NCI-H510A (cell line): ENCODE measurements at places on chromosomes 4 and X.
A peak's percentile ranks its signal among the peaks of the same experiment; 100 is the strongest.

GRCh38 chr4:78706302-78706701 is 69.8 kb upstream of the BMP2K start:
- no peak for DNase-seq

DNA sequence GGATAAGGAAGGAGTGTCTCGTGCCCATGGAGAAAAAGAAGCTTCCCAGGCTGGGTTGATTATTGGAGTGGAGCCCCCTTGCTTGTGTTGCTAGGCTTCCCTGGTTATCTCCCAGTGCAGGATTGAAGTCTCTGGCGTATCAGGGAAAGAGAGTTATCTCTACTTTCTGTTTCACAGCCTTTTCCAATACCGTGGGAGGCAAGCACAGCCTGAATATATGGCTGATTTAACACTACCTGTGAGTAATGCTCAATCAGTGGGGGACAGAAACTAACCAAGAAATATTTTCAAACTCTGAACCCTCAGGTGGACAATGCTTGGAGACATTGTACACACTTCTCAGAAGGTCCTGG is 65.2 kb downstream of the SERPINA7 start:
- no peak for DNase-seq

DNA sequence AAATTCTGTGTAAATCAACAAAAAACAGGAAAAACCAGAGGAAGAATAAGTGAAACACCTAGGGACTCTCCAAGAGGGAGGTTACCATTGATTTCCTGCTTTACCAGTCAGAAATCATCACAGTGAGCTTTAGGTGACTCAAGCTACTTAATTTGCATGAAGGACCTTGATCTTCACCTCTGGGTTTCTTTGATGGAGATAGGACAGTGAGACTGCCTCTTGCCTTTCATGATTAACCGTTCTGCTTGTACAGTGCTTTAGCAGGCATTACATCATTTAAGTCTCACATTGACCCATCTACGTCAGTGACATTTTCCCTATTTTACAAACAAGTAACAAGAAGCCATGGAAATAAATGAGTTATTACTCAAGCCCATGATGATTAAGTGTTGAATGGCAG is 3.4 kb upstream of the GK start:
- no peak for DNase-seq

GRCh38 chr4:99852199-99852749 is 35.6 kb downstream of the DAPP1 start:
- DNase-seq, result no peak

DNA sequence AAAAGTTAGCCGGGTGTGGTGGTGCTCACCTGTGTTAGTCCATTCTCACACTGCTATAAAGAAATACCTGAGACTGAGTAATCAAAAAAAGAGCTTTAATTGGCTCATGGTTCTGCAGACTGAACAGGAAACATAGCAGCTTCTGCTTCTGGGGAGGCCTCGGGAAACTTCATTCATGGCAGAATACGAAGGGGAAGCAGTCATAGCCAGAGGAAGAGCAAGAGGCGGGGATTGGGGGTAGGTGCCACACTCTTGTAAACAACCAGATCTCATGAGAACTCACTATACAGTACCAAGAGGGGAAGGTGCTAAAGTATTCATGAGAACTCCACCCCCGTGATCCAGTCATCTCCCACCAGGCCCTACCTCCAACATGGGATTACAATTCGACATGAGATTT is 64.1 kb downstream of the BEND4 start:
- DNase-seq, result no peak

DNA sequence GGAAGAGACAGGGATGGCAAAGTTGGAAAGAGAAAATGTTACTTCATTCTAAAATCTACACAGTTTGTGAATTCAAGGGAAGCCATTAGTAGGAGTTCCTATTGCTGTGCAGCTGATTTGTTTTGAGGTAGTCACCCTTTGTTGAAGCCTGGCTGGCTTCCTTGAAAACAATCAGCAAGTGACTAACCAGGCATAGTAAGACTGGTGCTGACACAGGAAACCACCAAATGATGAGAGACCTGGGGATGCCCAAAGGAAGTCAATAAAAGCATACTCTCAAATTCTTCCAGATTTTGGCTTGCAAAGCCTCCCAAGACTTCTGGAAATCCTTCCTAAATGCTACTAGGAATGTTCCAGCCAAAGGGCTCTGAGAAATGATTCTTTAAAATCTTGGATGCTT is 23.9 kb upstream of the PRDM8 start:
- no peak for DNase-seq

GRCh38 chr4:52372269-52372668 is 286.8 kb downstream of the USP46 start:
- no peak for DNase-seq

DNA sequence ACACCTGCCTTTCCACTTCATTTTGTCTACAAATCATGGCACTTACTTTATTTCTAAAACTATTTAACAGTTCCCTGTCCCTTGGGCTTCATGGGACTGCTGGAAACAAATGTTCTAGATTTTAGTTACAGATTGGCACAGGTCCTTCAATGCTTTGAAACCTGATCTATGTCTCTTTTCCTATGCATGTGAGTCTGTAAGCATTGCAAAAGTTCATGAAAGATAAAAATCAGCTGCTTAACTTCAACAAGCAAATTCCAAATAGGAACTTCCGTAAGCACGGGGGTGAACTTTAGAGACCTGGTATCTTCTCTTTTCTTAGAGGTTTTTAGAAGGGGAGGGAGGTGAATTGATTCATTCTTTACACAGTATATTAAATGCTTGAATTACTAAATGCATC is 9.5 kb downstream of the LGI2 start:
- no peak for DNase-seq

- DNase-seq, result no peak
These were observed 119.7 kb downstream of the NFKB1 start for GRCh38 chr4:102620697-102621497.

DNA sequence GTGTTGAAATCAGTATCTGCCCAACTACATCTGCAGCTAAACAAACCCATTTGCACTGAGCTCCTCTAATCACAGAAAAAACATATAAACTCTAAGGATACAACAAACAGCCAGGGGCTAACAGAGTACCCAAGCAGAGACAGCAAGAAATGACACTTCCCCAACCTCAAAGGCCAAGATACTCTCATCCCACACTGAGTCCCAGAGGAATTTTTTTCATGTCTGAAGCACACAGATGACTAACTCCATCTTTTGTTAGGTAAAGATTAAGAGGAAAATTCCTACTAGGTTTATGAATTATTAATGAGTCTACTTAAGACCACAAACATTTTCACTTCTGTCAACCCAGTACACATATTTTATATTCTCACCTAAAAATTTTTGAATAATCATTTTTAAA is 31.6 kb downstream of the SEPSECS start:
- no peak for DNase-seq

- DNase-seq, result no peak
These were observed 243.6 kb upstream of the CTSO start for GRCh38 chr4:156197216-156197615.

- peak; percentile 39 for DNase-seq
These were observed 276.4 kb downstream of the IL15 start for GRCh38 chr4:141912831-141913230.

DNA sequence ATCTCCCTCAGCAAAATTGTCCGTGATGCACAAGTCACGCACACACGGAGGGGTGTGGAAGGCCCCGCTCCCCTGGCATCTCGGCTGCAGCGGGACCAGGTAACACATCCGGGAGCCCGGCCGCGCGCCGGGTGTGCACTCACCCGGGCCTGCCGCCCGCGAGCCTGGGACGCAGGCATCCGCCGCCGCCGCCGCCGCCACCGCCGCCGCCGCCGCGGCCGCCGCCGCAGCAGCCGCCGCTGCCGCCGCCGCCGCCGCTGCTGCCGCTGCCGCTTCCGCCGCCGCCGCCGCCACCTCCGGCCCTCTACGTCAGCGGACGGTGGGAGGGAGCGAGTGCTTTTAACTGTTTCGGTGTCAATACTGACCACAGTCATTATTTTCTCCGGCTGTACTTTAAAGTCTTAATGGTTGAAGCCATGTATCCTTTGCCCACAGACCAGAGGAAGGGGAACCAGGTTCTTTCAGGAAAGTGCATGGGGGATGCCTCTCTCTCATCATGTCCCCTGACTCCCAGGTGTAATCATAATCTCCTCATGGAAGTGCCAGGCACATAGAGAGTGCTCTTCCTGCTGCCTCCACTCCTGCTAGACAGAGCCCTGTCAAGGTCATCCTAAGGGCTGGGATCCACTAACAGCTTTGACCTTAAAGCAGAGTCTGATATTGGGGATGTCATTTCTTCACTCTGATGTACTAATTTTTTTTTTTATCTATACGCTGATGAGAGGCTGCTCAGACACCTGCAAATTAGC is 38.0 kb downstream of the MAGEE2 start:
- DNase-seq, result peak; percentile 1

GRCh38 chr4:98204236-98204553 is 57.0 kb upstream of the RAP1GDS1 start:
- DNase-seq, result no peak

DNA sequence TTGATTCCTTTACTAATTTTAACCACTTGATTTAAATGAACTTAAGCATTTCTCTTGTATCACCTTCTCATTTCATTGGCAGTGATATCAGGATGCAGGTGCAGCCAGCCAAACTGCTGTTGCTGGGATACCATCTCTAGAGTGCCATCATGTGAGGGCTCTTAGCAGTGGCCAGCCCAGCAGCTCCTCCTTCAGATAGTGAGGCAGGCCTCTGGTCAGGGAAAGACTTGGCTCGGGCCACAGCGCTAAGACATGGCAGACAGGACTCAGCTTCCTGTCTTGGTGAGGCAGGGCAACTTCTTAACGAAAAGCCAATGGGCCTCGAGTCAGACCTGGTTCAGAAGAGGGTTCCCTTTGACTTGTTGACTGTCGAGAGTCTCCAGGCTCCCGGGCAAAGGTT is 50.0 kb downstream of the NOP14 start:
- peak; percentile 43 for DNase-seq

- DNase-seq, result no peak
These were observed 15.2 kb downstream of the ETDC start for GRCh38 chrX:135324463-135324862.

DNA sequence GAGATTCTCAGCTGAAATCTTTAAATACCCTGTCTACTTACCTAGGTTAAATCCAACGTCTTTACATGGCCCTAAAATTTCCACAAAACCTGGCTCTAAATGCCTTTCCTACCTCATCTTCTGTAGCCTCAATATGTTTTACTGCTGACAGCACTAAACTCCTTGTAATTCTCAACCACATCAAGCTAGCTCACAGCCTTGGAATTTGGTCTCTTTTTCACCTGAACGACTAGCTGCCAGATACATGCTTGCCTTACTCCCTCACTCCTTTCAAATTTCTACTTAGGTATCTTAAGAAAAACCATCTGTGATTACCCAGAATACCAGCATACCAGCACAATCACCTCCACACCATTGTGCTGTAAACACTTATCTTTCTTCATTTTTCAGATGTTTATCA is 635.6 kb upstream of the PCDH10 start:
- DNase-seq, result no peak

- DNase-seq, result no peak
These were observed 39.4 kb downstream of the GSX2 start for GRCh38 chr4:54139332-54139731.

DNA sequence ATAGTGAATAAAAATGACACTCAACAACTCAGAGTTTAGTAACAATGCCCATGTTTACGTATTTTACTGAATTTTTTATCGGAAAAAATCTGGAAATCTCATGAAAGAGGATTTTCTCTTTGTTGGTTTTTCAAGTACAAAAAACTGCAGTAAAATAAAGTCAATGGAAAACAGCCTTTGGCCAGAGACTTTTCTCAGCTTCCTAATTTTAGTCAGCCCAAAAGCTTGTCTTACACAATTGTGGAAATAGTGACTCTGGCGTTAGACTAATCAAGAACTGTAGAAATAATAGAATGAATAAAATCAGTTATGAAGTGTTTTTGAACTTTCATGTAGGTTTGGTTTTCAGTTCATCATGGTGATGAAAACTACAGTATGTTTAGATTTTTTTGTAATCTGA is 234.7 kb downstream of the DKK2 start:
- DNase-seq, result no peak

GRCh38 chr4:107683873-107684272 is 36.2 kb downstream of the PAPSS1 start:
- DNase-seq, result no peak

- DNase-seq, result no peak
These were observed 243.9 kb upstream of the FAT4 start for GRCh38 chr4:125070861-125071260.

GRCh38 chr4:113840861-113841260 is 79.3 kb upstream of the CAMK2D start:
- DNase-seq, result no peak

- no peak for DNase-seq
These were observed 1598.3 kb downstream of the PCDH18 start for GRCh38 chr4:135934026-135934425.

GRCh38 chr4:25925486-25926201 is 11.6 kb downstream of the SMIM20 start:
- DNase-seq, result no peak

DNA sequence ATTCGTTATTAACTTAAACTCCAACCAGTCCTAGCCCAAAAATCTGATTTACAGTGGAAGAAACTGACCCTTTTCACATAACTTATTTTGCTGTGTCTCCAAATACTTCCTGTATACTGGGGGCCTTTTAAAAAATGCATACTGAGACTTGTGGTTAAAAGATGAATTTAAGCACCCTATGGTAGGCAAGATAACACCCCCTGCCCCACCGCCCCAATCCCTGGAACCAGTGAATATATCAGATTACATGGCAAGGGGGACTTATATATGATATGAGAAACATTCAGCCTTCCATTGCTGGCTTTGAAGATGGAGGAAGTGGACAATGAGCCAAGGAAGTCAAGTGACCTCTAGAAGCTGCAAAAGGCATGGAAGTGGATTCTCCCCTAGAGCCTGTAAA is 3.1 kb upstream of the CLCN3 start:
- DNase-seq, result no peak

GRCh38 chrX:134542485-134542884 is 82.5 kb downstream of the HPRT1 start:
- no peak for DNase-seq

DNA sequence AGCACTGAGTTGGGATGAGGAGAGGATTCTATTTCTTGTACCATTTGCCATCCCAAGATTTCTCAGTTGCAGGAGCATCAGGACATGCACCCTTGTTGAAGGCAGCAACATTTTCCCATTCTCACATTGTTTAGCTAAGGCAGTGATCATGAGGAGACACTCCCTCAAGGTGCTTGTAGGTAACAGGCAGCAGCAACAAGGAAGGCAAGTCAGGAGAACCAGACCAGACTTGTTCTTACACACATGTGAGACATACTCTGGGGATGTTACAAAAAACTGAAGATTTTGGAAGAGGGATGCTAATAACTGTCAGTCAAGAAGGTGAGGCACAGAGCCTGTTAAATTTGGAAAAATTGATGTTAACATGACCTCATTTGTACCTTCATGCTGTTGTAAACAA is 15.5 kb upstream of the HPGDS start:
- DNase-seq, result no peak

DNA sequence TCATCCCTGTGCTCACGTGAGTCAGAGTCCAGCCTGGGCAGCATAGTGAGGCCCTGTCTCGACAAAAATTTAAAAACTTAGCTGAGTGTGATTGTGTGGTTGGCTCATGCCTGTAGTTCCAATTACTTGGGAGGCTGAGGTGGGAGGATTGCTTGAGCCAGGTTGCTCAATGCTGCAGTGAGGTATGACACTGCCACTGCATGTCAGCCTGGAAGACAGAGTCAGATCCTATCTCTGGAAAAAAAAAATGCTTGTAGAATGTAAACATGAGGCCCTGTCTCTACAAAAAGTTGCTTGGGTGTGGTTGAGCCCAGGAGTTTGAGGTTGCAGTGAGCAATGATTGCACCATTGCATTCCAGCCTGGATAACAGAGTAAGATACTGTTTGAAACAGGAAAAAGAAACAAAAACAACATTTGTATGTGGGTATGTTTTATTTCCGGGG is 11.3 kb upstream of the YTHDC1 start:
- DNase-seq, result no peak

GRCh38 chr4:65007841-65008439 is 598.7 kb upstream of the TECRL start:
- no peak for DNase-seq
